ENCODE measurements at places on chromosomes 1 and 21.
A peak's percentile ranks its signal among the peaks of the same experiment; 100 is the strongest.

GRCh38 chr1:30399026-30399425 lies 324.4 kb downstream of the MATN1 start:
- DNase-seq = no peak

- DNase-seq = no peak
Measured at GRCh38 chr1:154578058-154578418, 10.5 kb downstream of the CHRNB2 start.

GRCh38 chr1:185058110-185058509 lies 12.8 kb downstream of the RNF2 start:
- DNase-seq = no peak

DNA sequence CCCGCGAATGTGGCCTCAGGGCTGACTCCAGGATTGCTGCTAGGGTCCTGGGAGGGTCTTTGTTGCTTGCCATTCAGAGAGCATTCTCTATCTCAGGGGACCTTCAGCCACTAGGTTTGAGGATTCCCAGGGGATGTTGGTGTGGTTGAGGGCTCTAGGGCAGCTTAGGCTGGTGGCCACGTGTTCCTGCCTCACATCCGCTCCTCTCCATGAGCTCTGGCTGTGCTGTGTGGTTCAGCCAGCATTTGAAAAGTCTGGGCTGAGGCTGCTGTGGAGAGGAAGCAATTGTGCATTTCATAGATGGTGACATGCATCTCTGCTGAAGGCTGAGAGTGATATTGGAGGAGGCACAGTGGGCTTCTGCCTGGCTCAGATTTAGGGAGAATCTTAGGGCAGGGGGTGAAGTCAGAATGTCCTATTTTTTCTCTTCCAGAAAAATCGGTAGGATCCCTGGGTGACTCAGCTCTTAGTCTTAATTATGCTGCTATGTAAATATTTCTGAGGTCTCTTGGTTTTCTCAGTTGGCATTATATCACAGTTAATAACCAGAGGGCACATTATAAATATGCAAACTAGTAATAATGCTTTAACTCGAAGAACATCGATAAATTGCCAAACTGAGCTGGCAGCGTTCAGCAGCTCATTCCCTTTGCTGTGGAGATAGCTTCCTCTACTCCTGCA lies 182.3 kb downstream of the CAMTA1 start:
- DNase-seq = no peak

- DNase-seq = no peak
Measured at GRCh38 chr1:44596511-44596910, 77.8 kb downstream of the TMEM53 start.

GRCh38 chr1:26404641-26405040 lies 6.0 kb upstream of the LIN28A start:
- no peak for DNase-seq

DNA sequence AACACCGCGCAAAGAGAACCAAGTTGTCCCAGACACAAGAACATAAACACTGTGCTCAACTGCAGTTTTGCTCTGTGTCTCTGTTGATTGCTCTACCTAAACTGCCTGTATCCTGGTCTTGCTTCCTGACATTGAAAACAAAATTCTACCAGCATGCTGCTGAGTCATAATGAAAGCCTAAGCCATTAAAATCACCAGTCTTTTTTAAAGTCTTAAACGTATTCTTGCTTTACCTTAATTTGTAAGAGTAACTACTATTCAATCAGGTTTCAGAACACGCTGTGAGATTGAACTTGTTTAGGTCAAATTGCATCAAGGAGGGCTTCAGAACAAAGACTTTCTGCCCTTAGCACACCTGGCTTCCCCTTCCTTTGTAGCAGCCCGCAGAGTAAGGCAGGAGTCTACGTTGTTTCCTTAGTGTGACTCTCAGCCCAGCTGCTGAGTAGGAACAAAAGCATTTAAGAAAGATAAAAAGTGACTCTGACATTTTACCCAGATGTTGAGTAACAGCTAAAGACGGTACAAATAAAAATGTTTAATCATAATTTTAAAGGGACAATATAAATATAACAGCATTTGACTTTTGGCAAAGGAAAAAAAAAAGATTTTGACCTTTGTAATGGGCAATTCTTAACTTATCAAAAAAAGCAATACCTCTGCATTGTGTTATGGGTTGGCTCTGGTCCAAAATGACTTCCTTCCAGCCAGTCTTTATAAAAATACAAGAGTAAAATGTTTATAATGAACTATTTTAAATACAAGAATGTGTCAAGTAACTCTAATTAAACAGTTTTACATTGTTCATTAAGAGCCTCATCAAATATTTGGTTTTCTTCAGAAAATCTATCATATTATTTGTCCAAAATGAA lies 186.9 kb upstream of the ADGRL4 start:
- no peak for DNase-seq

- peak; percentile 22 for DNase-seq
Measured at GRCh38 chr21:46171996-46172862, 12.0 kb downstream of the SPATC1L start.

GRCh38 chr1:95118067-95118499 lies 928 bp downstream of the TLCD4 start:
- peak; percentile 32 for DNase-seq

DNA sequence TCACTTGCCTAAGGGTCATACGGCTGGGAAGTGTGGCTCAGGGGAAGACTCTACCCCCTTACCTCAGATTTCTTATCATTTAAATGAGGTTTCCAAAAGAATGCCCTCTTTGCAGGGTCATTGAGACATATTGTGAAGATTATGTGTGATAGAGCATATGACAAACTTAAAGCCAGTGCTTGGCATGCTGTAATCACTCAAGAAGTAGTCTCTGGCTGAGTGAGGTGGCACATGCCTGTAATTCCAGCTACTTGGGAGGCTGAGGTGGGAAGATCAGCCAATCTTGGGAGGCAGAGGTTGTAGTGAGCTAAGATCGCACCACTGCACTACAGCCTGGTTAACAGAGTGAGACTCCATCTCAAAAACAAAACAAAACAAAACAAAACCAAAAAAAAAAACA lies 7.5 kb upstream of the LDLRAD2 start:
- no peak for DNase-seq

DNA sequence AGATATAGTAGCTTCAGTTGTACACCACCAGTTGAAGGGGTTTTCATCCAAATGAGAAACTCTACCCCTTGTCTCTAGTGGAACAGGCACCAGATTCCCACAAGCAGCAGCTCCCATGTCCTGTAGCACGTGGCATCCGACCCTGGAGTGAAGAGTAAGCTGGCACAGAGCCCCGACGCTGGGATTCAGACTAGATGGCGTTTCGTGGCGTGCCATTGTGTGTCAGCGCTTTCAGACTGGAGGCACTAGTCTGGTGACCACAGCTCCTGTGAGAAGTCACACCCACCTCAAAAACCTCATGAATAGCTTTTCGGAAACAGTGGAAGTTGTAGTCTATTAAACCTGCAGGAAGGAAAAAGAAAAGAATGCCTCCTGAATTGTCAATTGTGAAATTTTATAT lies 20.2 kb downstream of the RRAGC start:
- no peak for DNase-seq

GRCh38 chr1:98035602-98036002 lies 114.8 kb upstream of the DPYD start:
- DNase-seq = no peak

DNA sequence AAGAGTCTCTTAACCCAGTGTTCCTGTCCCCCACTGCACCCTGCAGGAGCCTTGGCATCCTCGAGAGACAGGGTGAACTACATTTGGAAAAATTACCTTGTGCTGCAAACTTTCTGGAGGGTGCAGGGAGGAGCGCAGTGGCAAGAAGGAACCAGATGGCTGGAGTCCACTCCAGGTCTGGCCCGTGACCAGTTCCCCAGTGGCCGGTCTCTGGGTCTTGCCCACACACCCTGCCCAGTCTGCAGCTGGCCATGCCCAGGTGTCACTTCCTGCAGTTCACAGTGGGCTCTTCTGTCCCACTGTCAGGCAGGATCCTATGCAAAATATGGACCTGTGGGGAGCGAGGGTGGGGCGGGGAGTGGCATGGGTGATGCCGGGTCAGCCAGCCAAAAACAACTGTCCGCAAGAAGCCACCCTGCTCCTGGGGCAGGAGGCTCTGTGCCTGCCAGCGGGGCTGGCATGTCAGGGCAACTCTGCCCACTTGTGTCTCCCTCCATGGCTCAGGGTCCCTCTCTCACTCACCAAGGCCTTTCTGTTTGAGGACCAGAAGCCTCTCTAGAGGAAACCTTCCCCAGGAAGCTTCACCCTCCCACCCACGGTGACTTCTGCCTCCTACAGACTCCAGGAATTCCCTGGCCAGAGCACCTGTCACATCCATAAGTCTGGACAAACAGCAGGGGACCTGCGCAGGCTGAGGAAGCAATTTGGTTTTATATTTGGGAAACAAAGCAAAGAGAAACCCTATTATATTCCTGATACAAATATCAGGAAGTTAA lies 55.6 kb downstream of the KIF21B start:
- no peak for DNase-seq

DNA sequence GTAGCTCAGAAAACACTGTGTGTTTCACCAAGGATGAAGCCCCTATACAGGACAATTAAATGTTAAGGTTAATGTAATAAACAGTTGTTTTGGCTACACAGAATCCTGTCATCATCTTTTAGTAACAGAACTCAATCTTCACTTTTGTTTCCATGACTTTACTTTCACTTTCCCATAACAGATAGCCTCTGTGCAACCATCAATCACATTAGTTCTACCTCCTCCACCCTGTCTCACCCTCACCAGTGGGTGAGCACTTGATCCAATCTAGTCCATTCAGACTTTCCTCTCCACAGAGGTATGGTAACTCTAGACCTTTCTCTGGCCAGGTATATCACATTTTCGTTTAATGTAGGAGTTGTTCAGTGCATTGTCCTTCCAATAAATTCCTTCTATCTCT lies 1018.5 kb downstream of the ADGRL2 start:
- no peak for DNase-seq

- no peak for DNase-seq
Measured at GRCh38 chr1:159177272-159177907, 6.0 kb downstream of the CADM3 start.

- DNase-seq = no peak
Measured at GRCh38 chr1:160467576-160467975, 55.5 kb downstream of the SLAMF6 start.

GRCh38 chr1:6982860-6983259 lies 197.6 kb downstream of the CAMTA1 start:
- no peak for DNase-seq

GRCh38 chr1:116824631-116825206 lies 70.5 kb downstream of the CD2 start:
- DNase-seq = no peak

DNA sequence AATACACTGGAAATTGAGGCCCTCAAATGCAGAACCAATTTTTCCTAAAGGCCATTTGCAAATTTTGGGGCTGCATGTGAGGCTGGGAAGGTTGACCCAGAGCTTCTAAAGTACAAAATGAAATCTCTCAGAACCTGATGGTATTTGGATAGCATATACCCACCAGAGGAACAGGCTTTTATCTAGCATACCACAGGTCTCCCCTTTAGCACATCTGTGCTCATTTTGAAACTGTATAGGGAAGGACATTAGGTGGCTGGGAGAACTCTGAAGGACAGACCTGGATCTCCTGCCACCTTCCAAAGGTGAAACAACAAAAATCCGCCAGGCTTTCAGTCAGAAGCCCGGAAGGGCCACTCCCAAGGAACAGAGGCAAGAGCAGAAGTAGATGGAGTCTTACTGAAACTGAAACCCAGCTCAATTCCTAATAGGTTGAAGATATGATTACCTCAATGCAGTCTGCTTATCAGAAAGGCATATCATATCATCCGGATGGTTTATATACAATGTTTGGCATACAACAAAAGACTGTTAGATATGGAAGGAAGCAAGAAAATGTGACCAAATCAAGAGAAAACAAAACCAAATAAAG lies 11.6 kb downstream of the CD55 start:
- DNase-seq = no peak

DNA sequence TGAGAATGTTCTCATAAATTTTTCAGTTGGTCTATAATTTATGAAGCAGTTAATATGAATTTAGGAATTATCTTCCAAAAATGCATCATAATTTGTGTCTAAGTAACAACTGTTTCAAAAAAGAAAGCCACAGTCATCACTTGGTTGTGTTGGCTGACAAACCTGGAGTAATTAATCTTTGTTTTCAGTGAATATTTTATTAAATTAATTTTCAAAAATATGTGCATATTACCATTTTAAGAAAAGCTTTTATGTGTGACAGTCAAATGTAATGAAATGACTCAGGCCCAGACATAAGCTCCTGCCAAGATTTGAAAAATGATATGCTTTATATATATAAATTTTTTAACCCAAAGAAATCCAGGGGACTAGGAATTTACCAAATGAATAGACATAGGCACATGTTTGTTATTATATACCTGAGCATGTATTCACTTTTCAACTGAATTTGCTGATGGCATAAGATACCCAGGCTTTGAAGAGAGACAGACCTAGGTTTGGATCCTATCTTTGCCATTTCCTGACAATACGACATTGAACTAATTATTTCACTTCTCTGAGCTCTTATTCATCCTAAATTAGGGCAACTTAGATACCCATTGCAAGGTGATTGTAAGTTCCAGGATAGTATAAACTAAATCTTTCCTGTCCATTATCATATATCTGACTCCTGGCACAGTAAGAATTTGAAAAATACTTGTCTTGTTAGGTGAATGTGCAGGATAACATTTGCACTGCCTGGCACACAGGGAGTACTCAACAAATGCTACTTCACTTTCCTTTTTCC lies 729.5 kb upstream of the ADGRL2 start:
- no peak for DNase-seq

DNA sequence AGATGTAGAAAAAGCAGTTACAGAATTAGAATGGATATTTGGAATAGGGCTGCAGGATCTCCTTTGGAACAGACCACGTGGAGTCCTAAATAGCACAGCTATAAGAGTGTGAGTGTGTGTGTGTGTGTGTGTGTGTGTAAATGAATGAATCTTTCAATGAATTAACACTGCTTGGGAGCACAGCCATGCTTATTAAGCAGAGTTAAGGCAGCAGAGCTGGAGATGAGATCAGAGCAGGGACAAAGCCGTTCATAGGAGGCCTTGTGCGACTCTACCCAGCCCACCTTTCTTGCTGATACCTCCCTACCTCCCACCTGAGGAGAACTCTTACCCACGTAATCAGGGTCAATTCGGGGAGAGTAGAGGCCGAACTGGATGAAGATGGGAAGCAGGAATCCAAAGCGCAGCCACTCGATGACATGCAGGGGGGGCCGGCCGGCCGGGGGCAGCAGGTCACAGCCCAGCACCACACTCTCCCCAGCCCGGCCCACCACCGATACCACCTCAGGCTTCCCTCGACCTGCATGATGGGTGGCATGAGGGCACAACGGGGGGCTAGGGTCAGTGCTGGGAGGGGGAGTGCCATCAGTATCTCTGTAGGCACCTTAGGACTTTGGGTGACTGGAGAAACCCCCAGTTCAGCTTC lies 2.7 kb downstream of the IGSF9 start:
- no peak for DNase-seq

- DNase-seq = no peak
Measured at GRCh38 chr21:35016517-35017188, 32.4 kb downstream of the RUNX1 start.

GRCh38 chr1:160565564-160565963 lies 13.7 kb downstream of the CD84 start:
- no peak for DNase-seq

DNA sequence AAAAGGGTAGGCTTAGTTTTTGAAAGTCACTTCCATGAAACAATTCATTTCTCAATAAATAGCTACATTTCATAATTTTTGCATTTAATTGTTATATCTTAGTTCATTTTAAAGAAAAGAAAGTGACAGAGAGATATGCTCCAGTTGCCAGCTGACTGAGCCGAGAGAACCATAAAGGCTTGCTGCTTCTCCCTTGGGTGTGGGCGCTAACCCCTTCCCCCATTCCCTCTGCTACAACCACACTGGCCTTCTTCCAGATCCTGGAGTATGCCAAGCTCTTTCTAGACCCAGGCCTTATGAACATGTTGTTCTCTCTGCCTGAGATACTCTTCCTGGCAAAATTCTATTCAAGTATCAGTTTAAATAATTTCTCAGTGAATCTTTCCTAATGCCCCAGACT lies 12.3 kb downstream of the SORT1 start:
- DNase-seq = no peak

Measured in Peyer's patch (tissue), 4 donors.